ENCODE measurements at places on chromosomes 12 and 14.

DNA sequence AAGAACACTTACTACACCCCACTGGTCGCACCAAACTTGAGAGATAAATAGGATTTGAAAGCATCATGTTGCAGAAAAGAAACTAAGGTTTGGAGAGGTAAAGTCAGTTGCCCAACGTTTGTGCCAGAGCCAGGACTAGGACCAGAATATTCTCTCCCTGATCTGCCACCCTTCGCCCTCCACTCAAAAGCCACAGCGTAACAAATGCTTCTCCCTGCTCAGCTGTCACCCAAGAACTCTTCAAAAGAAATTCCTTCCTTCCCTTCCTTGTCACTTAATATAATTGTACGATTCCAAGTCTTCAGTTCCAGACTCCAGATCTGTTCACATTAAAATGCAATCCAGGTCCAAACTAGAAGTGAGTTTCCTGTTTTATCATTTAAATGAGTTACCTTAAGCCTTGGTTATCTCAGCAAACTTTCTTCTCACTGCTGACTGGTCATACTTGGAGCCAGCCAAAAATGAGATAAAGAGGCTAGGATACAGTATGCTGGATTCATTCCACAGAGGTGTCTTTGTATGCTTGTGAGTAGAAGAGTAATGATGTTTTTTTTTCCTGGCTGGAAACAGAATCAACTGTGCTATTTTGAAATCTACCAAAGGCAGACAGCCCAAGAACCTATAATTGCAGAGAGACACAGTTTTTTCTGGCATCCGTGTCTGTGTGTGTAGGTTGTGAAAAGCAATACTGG lies 12.8 kb upstream of the PPFIBP1 start:
- DNase-seq, result no peak

GRCh38 chr12:5072311-5072710 lies 28.6 kb downstream of the KCNA5 start:
- DNase-seq, result no peak

DNA sequence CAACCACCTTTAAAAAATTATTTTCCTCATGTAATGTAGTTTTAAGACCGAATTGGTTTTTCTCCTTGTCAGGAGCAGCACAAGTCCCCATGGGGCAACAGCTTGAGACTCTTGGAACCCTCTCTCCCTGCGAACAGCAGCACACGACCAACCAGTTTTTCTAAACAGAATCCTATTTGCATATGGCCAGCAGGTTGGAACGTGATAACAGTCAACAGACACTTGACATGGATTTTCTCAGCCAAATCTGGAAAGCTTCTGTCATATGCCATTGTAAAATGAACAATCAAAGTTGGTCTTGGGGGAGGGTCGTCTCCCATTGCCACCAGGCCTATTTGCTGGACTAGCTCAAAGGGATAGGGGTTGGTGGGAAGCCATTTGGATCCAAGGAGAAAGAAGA lies 1915.0 kb upstream of the FLRT2 start:
- no peak for DNase-seq

DNA sequence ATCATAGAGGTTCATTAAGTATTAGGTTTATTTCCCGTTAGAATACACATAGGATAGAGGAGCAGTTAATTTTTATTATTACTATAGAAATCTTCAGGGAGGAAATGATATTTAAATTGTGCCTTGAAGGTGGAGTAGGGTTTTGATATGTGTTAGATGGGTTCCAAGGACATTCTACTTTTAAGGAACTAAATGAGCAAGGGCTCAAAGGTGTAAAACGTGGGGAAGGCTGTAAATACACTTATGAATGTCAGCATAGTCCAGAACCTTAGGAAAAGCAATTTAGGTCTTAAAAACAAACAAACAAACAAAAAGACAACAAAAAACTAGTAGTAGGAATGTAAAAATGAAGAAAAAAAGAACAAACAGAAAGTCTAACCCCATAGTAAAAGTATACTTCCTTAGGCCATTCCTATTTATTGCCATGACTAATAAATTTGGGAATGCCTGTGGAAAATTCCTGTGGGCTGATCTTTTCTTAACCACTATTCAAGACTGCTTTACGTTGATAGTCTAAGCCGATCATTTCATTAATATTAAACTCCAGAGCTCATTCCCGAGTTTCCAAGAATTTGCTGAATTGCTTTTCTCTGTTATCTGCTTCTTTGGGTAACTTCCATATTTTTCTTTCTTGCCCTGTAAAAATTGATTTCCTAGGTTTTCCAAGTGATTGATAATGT lies 180.3 kb downstream of the RAD51B start:
- DNase-seq, result no peak

GRCh38 chr12:56389412-56389811 lies 26.8 kb upstream of the APOF start:
- no peak for DNase-seq

DNA sequence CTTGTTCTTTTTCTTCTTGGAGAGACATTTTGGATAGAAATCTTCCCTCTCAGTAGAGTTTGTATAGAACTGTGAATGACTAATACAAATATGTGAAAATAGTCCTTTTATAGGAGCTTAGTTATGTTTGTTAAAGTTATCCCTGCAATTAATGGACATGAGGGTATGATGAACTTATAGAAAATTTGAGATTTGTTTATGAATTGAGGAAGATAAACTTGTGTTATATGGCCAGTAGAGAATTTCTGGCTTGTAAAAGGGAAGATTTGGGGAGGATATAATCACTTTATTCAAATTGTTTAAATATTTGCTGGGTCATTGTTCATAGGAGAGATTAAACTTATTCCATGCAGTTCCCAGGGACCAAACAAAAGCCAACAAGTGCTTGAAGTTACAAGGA lies 119.6 kb downstream of the DAAM1 start:
- no peak for DNase-seq
